Stimulated activated CD8-positive, alpha-beta memory T cell treated with anti-CD3 and anti-CD28 coated beads, Interleukin-2, amount 100 ng/mL, for 48 hours (primary cell): ENCODE measurements at places on chromosomes 6 and 20.

DNA sequence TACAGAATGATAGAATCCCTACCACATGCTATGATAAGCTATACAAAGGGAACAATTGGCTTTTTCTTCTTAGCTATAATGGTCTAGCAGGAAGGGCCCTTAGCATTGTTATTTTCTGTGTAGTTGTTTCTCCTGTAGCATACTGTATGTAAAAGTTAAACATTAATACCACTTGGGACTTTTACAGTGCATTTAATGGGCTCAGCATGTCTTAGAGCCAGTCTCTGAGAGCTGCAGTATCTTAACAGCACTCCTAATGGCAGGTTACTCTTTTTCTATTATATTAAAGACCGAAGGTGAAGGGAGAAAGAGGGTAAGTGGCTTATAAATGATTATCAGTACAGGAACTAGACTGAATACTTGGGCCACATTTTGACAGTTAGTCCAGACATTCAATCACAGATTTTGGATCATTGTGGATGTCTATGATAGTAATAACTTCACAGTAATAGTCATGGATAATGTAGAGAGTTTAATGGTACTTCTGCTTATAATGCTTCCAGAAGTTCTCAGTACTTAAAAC, 290.7 kb downstream of the PHF3 start:
- no peak for DNase-seq

GRCh38 chr6:1584146-1584545, 25.6 kb upstream of the FOXC1 start:
- no peak for DNase-seq

- no peak for DNase-seq
Measured at GRCh38 chr6:75351570-75351969, 67.0 kb upstream of the TMEM30A start.

GRCh38 chr6:139448051-139448649, 73.7 kb upstream of the CITED2 start:
- no peak for DNase-seq

DNA sequence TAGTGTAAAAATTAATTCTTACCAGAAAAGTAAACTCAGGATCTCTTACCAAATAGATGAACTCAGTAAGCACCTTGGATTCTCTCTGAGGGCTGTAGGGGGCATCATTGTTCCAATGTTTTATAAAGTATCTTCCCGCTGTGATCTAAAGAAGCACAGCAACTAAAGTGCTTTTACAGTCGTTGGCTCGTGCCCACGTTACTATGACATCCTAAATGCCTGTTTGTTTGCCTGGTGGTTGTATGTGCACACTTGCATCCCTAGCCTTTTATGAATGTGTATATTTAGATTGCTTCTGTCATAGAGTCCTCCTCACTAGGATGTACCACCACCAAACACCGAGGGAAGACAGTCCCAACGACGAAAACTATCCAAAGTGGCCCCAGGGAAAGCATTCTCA, 34.5 kb downstream of the SLX4IP start:
- no peak for DNase-seq

DNA sequence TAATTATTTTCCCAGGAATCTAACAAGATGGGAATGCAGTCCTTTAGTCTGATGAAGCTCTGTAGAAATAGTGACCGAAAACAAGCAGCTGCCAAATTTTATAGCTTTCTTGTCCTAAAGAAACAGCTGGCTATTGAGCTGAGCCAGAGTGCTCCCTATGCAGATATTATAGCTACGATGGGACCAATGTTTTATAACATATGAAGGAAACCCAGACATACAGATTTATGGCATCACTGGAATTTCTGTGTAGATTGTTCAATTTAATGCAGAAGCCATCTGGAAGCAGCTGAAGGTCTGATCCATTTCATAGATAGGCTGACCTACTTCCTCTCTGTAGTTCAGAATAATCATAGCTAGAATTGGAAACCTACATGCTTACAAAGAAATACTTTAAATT, 11.8 kb upstream of the SNPH start:
- DNase-seq = no peak

- no peak for DNase-seq
Measured at GRCh38 chr6:100801036-100801435, 80.1 kb downstream of the ASCC3 start.

- no peak for DNase-seq
Measured at GRCh38 chr20:42611889-42612837, 577.5 kb downstream of the PTPRT start.

DNA sequence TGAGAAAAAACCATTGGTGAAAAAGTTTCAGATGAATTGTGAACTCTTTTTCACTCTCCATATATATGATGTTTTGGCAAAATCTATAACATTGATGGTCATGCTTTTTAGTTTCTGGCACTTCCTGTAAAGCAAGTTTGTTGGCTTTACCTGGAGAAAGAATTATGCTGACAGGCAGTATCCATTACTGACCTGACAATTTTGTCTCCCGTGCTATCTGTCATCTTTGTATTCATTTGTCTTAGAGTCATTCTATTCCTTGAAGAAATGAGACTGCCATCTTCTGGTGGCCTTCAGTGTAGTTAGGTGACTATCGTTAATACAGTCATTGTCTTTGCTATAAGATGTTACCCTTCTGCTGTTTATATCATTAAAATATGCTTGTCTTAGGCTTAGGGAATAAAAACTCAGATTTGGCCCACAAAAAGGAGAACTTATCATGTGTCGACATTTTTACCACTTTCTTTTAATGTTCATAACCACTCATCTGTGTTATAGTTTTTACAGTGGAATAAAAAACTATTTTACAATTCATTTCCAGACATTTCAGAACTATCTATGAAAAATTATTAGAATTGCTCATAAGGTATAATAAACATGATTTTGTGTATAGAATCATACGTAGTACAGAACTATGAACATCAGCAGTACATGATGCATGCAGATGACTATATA, 707.0 kb downstream of the EPM2A start:
- no peak for DNase-seq

DNA sequence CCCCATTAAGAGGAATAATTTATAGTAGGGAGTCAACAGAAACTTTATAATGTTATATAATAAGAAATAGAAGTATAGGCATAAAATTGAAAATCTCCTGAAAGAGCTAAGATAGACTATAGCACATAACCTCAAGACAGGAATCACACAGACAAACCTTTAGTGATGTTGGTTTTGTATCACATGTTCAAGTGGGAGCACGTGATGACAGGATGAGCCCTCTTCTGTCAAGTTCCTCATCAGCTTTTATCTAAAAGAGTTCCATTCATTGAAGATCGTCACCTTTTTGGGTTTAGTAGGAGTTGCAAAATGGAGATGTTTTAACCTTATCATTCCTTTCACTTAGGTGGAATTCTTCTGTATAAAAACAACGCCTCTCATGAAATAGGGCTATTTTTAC, 127.0 kb downstream of the MCHR2 start:
- DNase-seq = no peak

DNA sequence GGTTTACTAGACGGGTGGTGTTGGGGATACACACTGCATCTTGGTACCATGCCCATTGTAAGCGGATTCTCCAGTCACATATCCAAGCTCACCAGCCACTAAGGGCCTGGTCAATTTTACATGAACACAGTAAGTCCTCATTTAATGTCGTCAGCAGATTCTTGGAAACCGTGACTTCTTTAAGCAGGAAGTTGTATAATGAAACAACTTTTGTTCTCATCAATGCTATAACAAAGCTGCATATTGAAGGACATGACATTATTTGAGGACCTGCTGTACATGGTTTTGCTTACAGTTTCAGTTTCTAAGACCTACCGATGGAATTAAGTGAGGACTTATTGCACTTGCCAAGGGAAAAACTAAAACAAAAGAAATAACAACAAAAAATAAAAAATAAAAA, 295.6 kb downstream of the SYNE1 start:
- DNase-seq = no peak

GRCh38 chr6:162245830-162246420, 481.6 kb downstream of the PRKN start:
- DNase-seq = no peak

GRCh38 chr20:3930265-3931206, 41.3 kb downstream of the PANK2 start:
- no peak for DNase-seq

DNA sequence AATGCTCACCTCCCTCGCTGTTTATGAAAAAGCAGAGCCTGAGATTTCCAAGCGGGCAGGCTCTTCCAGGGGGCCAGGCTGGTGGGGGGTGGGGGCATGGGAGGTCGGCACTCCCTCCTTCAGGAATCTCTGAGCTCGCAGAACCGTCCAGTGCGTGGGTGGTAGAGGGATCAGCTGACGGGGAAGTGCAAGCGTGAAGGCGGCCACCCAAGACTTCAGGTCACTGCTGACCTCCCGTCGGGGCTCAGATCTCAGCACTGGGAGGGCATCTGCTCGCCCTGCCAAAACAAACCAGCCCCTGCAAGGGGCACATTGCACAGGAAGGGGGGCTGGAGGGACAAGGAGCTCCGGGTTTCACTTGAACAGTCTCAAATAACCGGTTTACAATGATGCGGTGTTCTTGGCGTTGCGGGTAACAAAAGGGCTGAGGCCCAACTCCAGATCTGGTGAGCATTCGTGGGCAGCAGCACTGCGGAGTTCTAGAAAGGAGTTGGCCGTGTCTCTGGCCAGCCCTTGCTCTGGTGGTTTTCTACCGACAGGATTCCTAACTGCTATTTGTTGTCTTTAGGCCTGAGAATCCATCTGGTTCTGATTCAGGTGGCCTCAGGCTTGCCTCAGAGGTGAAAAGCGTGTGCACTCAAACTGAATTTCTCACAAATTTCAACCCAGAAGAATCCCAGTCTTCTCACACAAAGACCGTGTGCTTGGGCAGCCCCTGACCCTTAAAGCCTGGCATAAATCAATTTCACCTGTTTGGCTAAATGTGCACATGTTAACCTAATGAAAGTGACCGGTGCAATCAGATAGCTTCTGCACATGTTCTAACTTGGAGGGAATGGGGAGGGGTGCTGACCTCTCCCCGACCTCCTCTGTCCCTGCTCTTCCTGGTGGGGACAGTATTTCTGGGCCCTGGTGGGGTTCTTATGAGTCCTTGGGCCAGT, 191.6 kb downstream of the MYLK4 start:
- no peak for DNase-seq

- DNase-seq = no peak
Measured at GRCh38 chr20:50727792-50728485, 3.4 kb upstream of the PARD6B start.

DNA sequence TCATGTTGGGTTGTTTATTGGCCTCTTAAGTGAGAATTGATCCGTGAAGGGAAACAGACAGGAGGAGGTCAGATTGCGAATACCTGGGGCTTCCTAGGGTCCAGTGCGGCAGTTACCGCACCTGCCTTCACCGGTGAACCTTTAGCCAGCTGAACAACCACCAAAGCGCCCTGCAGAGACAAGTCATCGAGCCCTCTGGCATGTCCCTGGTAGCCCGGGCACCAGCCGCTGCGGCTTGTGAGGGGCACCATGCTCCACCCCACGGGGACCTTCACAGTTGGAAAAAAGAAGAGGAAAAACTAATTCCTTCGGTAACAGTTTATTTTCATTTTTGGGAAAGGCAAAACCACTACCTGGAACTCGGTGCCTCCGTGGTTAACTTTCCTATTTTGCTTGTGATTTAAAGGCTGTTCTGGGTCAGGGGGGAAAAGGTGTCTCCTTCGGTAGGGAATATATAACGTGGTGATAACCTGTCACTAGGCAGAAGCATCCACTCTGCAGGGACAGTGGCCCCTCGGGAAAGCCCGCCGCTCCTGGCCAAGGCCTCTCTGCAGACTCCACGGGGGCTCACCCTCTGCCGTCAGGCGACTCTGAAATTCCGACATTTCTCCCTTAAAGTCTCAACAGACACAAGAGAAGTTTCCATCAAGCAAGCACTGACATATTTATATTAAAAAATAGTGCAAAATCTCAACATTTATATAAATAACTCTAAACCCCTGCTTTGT, 30.7 kb upstream of the ZBP1 start:
- no peak for DNase-seq

GRCh38 chr6:46017726-46018125, 2.1 kb upstream of the CLIC5 start:
- DNase-seq = no peak

DNA sequence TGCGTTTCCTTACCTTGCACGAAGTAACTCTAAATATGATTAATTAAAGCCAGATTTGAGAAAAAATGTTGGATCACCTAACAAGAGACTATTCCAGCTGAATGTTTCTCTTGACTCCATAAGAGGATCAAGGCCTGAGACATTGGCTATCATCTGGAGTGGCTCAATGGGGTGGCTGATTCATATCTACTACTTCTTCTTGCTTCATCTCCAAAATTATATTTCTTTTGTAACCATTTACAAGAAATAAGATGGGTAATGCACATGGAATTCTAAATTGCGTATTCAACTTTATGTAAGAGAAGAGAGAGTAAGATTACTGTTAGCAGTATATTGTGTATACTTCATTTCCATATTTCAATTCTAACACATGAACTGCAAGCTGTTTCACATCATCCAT, 819.0 kb upstream of the EYS start:
- no peak for DNase-seq

GRCh38 chr6:151916680-151917164, 109.2 kb downstream of the ESR1 start:
- DNase-seq = no peak

DNA sequence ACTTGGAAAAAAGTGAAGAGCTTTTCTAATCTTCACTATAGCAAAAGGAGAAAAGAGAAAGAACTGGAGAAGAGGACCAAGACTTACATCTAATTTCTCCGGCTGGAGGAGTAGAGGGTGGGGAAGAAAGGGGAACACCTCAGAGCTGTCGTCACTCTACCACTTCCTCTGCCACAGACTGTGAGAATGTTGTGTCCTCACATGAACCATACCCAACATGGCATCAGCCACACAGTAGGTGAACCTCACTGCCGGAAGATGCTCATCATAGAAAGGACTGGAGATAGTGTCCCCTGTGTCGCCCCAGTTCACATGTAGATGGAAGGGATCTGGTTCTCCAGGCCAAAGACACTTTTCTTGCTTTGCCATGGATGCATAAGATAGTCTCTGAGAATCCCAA, 604.4 kb upstream of the NOX3 start:
- no peak for DNase-seq

- no peak for DNase-seq
Measured at GRCh38 chr6:163085426-163085825, 329.1 kb upstream of the QKI start.

DNA sequence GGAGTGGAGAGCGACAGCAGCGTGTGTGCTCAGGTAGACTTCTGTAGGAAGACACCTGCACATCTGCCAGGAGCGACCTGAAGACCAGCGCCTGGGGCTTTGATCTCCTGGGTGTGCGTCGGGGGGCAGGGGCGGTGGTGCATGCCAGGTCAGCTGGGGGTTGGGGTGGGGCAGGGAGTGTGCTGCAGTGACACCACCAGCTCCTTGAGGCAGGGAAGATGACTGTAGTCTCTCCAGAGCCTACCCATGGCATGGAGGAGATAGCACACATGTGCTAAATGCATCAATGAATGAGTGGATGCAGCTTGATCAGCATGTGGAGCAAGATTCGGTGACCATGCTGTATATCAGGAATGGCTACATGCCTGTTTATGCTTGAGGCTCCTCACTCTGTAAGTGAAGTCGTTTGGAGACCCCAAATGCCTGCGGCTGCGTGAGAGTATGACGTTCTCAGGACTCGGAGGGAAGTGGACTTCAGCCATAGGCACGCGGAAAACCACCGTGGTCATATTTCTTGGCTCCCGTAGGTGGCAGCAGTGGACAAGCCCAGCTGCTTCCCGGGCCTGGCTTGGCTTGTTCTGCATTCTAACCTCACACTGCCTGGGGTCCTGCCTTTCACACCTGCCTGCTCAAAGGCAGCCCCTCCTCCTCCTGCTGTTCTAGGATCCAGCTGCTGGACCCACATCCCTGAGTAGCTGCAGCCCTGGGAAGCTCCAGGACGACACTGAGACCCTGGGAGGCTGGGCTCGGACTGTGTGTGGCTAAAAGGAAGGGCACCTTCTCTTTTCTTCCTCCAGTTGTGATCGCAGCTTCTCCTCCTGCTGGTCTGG, 39.4 kb upstream of the KCNK16 start:
- peak; percentile 37 for DNase-seq

- no peak for DNase-seq
Measured at GRCh38 chr6:88616380-88616779, 347.0 kb downstream of the RNGTT start.
